Left renal cortex interstitium (tissue), 4 donors: ENCODE measurements at places on chromosomes 5 and 9. TPM values are rescaled to one million over a fixed set of nuclear protein-coding genes. Genes with fewer than 3 reads are reported as not detected.

- DNase-seq, result no peak
Observed at GRCh38 chr5:2801577-2802525, 50.4 kb upstream of the IRX2 start.

ZDHHC11B gene
- polyA plus RNA-seq, result 10.3 TPM

PKD2L2 gene
- polyA plus RNA-seq, result 0.46 TPM

GRCh38 chr9:35685506-35685905 lies 4.2 kb downstream of the TPM2 start:
- no peak for DNase-seq

DNA sequence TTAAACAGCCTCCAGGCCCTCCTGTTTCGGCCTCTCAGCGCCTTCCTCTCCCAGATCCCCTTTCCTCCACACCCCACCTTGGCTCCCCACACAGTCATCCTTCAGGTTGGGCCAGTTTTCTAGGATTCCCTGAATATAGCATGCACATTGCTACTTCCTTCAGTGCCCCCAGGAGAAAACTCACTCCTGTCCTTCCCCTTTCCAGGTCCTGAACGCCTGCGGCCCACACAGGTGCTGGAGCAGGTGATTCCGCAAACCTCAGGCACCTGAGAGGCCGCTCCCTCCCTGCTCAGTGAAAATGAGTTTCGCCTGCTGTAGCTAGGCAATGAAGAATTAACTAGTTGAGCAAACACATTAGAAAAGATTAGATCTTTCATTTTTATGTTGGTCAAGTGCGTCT lies 185.0 kb downstream of the MED10 start:
- DNase-seq, result peak; percentile 31

PRRT1B gene
- 0.78 TPM for polyA plus RNA-seq

DNA sequence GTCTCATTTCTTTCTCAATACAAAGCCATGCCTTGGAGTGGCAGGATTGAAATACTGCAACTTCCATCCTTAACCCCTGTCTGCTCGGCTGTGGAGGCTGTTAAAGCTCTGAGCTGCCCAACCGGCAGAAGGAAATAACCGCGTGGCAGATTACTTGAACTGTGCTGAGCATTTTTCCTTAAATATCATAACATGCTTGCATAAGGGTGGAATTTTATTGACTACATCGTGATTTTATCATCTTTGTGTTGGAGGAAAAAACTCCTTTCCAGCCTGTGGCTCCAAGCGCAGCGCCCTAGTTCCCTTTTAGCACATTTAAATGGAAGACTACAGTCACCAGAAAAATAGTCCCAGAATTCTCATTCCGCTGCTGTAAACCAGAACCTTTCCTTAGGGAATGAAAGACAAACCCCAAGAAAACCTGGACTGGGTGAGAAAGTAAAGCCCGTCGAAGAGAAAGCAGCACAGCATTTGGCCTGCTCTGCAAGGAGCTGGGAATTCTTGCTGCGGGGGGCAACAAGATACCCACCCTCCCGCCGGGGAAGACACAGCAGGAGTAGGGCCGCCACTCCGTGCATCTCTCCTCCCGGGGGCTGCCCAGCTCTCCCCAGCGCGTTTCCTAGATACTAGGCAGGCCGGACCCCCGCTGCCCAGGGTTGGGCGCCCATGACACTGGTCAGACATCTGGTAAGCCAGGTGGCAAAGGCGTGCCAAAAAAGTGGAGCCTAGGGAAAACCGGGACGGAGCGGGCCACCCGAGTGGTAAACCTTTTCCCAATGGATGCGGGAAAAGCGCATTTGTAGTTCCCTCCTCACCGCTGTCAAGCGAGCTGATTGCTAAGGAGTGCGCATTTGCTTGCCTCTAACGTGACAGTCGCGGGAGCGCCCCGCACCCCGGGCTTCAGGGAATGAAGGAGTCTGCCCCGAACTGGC lies 1.3 kb downstream of the SHC3 start:
- DNase-seq, result no peak

DNA sequence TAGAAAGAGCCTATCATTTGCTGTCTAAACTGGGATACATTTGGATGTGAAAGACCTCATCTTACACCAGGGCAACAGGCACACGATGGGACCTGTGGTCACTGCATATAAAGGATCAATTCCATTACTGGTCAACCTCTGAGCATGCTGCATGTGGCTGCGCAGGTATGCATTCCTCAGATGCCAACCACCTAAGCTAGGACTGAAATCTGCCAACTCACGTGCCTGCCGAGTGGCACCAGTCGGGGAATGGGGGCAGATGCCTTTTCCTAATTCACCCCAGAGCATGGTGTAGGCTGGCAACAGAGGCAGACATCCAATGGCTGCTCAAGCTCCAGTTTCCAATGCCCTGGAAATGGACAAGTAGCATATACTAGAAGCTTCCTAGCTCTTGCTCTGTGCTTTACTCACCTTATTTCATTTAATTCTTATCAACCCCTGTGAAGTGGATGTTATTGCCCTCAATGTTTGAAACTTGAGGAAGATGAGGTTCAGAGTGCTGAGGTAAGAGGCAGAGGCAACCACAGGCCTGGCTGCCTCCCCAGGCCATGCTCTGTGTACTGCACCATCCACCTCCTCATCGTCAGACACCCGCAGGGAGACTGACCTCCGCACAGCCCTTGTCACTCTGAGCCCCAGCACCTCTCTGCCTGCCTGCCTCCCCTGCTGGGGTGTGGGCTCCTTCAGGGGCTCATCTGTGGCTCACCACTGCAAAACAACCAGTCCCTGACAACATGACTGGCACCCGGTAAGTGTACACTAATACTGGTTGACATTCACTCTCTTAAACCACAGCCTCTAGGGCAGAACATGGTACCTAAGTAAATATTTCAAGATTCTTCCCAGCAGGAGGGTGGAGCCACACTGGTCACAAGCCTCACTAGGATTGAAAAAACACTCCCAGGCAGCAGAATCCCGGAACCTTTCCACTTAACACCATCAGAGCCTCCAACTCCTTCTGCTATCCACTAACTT lies 228.5 kb downstream of the CRB2 start:
- no peak for DNase-seq

GRCh38 chr9:116694785-116695291 lies 7.7 kb downstream of the TRIM32 start:
- DNase-seq, result no peak
